ENCODE measurements at places on chromosomes 12 and 14. TPM values are rescaled to one million over a fixed set of nuclear protein-coding genes. Genes with fewer than 3 reads are reported as not detected.

DNA sequence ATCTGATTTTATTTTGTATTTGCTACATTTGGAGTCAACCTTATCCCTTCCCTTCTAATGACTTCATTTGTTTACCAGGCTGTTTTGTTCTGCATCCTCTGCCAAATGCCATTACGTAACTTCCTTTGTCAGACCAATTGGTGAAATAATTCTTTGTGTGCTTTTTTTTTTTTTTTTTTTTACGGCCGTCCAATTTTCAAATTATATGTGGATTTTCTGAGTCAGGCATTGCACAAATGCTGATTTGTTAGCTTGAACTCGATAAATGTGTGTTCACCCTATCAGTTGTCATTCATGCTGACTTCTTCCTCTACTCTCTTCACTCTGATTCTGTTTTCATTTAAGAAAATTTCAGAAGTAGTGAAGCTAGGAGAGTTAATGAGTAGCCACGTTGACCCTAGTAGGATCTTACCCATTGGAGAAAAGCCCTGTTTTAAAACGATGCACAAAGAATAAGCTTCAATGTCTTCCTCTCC lies 386.2 kb downstream of the DIO2 start:
- DNase-seq, result no peak

DNA sequence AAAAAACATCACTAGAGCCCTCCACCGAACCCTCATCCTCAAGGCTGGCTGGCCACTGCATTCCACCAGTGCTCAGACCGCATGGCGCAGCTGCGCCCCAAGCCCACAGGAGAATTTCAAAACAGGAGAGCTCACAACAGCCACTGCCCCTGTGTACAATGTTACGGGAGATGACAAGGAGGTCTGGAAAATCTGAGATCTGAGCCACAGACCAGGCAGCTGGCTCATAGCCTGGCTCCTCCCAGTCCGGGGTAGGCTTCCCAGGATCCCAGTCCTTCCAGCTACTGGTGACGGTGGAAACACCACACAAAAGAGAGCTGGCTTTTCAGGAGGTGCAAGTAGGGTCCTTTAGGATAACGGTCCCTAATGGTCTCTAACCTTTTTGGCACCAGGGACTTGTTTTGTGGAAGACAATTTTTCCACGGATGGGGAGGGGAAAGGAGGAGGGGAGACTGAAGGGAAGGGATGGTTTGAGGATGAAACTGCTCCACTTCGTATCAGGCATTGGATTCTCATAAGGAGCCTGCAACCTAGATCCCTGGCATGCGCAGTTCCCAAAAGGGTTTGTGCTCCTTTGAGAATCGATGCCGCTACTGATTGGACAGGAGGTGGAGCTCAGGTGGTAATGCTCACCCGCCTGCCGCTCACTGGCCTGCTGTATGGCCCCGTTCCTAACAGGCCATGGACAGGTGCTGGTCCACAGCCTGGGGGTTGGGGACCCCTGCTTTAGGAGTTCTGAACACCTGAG lies 23.0 kb upstream of the NRDE2 start:
- DNase-seq, result no peak

- no peak for DNase-seq
Observed at GRCh38 chr14:33943096-33943883, 7.6 kb downstream of the EGLN3 start.

Gene RD3L
- total RNA-seq, result not detected

GRCh38 chr12:32444895-32445294 lies 45.5 kb downstream of the FGD4 start:
- peak; percentile 20 for DNase-seq

DNA sequence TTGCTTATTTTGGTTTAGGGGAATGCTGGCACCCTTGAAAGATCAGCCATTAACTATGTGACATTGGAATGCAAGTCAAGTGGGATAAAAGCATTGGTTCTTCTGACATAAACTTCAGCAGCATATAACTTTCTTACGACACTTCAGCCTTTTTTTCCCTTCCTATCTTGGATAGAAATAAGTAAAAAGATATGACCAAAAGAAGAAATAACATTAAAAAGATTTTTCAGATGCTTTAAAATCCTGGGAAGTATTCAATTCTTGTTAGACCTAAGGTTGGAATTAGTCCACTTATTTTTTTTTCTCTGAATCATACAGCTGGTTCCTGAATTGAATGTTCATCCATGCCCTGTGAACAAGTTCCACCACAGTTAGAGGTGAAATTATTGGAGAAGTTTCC lies 85.6 kb upstream of the TSPAN8 start:
- no peak for DNase-seq

DNA sequence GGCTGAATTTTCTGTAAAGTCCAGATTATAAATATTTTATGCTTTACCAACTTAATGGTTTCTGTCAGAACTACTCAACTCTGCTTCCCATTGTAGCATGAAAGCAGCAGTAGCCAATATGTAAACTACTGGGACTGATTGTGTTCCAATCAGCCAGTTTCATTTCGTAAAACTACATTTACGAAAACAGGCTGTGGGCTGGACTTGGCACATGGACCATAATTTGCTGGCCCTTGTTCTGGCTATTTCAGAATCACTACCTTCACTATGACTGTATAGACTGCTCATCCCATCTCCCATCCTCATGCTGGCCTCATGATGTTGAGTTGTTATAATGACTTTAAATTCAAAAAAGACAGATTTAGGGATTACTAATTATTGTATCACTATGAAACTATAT lies 38.7 kb downstream of the FAR2 start:
- DNase-seq, result no peak

GRCh38 chr12:132342251-132343227 lies 13.2 kb upstream of the GALNT9 start:
- DNase-seq, result no peak

DNA sequence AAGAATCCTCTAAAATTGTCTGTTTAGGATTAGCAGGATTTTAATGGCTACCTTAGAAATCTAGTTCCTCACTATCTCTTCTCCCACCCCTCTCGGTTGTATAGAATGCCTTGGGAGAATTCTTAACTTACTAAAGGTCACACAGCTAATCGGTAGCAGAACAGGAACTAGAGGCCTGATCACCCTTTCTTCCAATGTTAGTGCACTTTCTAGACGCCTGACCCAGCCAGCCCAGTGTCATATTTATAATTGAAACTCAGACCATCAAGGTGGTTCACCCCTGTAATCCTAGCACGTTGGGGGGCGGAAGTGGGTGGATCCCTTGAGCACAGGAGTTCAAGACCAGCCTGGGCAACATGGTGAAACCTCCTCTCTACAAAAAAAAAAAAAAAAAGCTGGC lies 1.7 kb downstream of the TIGAR start:
- DNase-seq, result no peak

- peak; percentile 24 for DNase-seq
Observed at GRCh38 chr12:3236345-3237187, 159.4 kb downstream of the TSPAN9 start.

DNA sequence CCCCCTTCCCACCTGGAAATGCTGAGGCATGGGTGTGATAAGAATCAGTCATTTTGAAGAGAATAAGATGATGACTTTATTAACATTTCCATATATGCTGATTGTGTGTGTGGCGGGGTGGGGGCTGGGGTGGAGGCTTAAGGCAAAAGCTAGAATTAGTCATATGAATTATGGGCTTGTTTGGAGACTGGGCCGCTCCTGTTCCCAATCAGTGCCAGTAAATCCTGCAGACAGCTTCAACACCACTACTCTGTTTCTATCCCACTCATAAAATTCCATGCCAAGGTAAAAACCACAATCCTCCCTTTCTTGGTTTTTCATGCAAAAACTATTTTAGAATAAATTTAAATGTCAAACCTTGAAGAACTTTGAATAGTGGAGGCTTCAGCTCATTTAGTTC lies 29.9 kb upstream of the SLC38A2 start:
- DNase-seq, result peak; percentile 86

DNA sequence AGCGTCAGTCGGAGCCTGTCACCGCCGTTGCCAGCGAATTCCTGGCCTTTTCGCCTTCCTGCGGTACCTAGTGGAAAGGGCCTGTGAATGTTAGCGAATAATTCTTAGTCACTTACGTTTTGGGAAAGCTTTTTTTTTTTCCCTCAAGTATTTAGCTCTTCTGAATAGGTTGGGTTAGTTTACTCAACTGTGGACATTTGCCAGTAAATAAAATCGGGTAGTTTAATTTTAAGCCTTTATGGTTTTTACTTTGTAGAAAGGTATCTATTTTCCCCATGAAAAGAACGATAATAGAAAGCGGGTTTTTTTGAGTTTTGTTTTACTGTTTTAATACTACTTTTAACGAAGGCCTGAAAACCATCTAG lies 1.7 kb downstream of the YY1 start:
- no peak for DNase-seq

DNA sequence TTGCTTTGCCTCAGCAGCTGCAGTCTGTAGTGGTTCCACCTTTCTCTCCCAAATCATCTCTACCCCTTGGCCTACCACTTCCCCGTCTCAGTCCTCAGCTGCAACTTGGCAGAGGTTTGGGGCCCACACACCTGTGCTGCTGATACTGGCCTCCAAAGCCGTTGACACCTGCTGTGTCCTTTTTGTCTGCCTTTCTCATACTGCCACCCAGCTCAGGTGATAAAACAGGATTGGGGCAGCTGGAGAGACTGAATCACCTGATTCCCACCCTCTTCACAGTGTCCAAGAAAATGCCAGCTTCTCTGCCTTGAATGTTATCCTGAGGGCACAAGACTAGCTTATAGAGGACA lies 103.7 kb downstream of the ETV6 start:
- no peak for DNase-seq

Gene CELA1
- total RNA-seq, result not detected

Gene TMEM106C
- 110 TPM for total RNA-seq

DNA sequence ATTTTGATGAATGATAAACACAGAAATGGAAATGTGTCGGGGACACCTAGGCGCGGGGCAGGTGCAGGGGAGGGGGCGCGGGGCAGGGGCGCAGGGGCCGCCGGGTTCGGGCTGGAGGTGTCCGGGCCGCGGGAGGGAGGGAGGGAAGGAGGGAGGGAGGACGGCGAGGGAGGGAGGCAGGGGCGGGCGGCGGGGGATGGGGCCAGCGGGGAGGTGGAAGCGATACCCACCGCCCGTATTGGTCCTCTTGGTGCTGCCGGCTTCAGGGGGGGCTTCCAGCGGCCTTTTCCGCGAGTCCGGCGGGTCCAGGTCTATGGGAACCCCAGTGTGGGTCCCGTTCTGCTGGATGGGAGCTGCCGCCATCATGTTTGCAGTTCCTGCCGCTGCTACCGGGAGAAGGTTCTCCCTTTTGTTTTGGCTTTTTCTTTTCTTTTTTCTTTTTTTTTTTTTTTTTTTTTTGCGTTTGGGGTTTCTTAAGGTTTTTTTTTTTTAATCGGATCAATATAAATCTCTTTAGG lies 703 bp downstream of the NOVA1 start:
- no peak for DNase-seq

GRCh38 chr12:14310866-14311265 lies 54.6 kb upstream of the ATF7IP start:
- DNase-seq, result no peak

DNA sequence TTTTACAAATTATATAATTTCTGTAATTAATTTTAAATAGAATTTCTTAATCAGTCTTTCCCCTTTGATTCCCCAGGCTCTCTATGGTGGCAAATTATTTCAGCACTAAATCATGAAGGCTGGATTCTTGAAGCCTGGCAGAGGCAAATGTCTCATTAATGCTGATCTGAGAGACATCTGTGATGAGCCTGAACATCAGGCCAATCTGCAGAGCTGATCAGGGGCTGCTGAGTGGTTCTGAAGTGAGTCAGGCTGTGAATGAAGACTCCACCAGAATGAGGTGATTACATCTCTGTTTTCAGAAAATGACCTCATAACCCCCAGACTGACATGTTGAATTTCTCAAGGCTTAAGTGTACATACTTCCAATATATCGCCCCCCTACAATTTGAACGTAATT lies 124.2 kb upstream of the MIS18BP1 start:
- DNase-seq, result no peak

DNA sequence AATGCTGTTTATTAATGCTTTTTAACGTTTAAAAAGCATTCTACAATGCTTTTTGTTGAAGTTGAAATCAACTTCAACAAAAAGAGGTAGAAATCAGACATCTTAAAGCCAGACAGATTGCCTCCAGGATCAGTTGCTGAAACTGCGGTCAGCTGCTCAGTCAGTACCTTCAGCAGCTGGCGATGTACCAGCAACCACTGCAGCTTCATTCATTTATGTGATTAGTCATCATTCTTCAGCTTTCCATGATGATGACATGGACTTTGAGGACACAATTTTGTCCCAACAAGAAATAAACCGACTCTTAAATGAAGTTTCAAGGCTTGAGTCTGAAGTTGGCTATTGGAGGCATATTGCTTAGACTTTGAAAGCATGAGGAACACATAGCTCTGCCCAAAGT lies 31.5 kb upstream of the NUAK1 start:
- DNase-seq, result peak; percentile 80

GRCh38 chr14:67951529-67952135 lies 132.1 kb downstream of the RAD51B start:
- DNase-seq, result no peak

Measured in HFFc6 (cell line).